Cortex of kidney (tissue), 1 donor: ENCODE measurements at places on chromosomes 12 and 14.

DNA sequence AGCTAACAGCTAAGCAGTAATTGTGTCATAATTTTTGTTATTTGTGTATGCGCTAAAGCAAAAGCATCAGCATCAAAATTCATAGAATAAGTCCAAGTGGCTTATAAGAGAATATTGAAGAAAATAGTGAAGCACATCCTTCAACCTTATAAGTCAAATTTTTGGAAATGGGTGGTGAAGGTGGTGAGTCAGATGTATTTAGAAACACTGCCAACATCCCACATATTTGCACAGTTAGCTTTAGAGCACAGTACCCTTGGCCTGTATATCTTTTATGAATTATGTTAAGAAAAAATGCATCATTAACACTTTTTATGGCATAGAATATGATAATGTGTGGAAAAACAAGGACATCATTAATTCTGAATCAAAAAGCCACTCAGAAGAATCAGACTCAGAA is 8.0 kb downstream of the SYT10 start:
- no peak for DNase-seq

GRCh38 chr14:76918782-76919394 is 92.7 kb downstream of the LRRC74A start:
- DNase-seq = peak; percentile 63

GRCh38 chr12:127162902-127163301 is 1104.1 kb upstream of the TMEM132C start:
- no peak for DNase-seq

GRCh38 chr14:64944041-64944440 is 1.5 kb upstream of the GPX2 start:
- DNase-seq = no peak

DNA sequence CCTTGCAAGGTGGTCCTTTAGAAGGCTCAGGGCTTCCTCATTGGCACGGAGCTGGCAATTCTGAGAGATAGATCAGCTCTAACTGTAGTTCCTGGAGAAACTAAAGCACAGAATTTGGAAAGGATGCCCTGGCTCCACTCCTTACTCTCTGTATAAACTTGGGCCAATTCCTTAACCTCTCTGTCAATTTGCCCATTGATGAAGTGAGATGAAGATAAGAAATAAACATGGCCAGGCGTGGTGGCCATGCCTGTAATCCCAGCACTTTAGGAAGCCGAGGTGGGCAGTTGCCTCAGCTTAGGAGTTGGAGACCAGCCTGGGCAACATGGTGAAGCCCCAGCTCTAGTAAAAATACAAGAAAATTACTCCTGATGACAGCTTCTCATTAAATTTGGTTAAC is 34.0 kb upstream of the COX6A1 start:
- no peak for DNase-seq

- no peak for DNase-seq
These were observed 183.6 kb downstream of the CRADD start for GRCh38 chr12:93860668-93861373.

GRCh38 chr12:2265461-2266167 is 212.8 kb downstream of the CACNA1C start:
- DNase-seq = no peak
